NCI-H446 (cell line): ENCODE measurements at places on chromosomes 3 and 15.

DNA sequence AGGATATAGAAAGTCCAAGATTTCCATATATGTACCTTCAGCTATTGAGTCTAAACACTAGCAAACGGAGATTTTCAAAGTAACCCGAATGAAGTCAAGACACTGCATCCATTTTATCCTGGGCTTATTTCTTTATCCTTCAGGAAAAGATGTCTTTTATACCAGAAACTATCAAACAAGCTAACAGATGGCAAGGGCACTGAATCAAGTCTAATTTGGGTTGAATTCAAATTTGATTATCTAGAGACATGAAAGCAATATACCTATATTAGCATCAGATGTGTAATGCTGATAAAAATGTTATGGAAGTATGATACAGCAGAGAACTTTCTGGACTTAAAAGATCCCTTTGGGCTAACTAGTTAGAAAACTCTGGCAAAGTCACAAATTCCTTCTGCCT, 138.3 kb upstream of the TSPAN3 start:
- no peak for DNase-seq

DNA sequence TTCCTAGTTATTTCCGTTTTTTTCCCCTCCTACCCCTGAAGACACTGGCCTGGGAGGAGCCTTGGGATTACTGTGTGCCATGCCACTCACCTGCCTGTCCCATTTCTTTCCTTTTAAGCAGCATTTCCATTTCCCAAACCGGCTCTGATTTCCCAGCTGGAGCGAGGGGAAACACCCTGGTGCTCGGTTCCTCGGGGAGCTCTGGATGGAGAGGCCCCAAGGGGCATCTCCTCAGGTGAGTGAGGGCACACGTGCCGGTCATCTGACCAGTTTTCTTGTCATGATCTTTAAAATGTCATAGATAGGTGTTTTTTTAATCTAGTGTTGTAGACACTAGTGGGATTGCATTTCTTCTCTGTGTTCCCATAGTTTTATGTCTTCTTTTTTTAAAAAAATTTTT, 2.7 kb downstream of the ZNF662 start:
- no peak for DNase-seq

GRCh38 chr3:149258298-149258697, 36.7 kb upstream of the CP start:
- no peak for DNase-seq

GRCh38 chr3:18132991-18133390, 292.1 kb downstream of the SATB1 start:
- DNase-seq, result no peak

- no peak for DNase-seq
Observed at GRCh38 chr3:170211668-170212067, 10.6 kb upstream of the PRKCI start.

DNA sequence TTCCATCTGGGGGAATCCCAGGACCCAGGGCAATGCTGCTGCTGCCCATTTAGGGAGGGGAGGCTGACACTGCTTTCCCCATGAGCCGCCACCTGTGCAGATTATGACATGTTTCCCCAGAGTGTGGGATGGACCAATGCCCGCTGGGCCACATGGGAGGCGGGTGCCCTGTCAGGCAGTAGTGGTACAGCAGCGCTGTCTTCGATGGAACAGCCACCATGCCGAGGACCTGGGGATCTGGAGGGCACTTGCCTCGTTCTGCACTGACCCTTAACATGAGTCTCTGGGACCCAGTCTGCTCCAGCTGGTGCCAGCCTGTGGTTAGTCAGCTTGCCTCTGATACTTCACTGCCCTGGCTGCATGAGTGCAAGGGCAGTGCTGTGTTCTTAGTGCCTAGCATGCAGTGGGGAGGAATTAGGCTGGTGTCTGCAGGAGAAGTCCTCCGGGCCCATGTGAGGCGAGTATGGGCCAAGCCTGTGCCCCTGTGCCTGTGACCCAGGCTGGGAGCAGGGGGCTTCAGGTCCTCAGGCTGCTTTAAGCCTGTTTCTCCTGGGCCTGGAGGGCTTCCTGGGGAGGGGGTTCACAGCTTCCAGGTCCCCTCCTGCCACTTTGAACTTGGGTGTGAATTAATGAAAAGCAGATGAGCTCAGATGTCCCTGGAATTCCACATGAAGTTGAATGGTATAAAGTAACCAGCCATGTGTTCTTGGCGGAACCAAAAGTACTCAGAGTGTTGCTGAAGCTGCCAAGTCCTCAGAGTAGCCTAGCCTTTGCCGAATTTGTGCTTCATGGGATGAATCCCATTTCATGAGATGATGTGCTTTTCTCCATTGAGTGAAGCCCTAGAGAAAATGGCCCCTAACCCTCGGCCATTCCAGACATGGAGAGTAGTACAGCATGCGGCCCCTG, 22.9 kb downstream of the KLF13 start:
- no peak for DNase-seq

DNA sequence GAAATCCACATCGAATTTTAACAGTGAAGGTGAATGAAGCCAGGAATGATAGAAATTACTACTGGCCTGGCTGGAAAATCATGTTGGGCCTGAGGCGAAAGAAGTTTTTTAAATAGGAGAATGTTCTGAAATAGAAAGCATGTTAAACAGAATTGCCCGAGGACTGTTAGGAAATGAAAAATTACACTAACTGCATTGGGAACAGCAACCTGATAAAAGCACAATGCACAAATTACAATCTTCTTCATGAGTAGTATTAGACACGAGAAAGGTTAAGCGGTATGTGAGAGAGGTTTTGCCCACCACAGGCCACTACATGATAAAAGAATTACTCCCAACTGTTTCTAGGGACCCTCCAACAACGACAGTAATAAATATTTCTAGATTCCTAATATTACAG, 18.9 kb downstream of the GBE1 start:
- no peak for DNase-seq

GRCh38 chr15:55823191-55823670, 80.3 kb upstream of the PRTG start:
- DNase-seq, result peak; percentile 53

DNA sequence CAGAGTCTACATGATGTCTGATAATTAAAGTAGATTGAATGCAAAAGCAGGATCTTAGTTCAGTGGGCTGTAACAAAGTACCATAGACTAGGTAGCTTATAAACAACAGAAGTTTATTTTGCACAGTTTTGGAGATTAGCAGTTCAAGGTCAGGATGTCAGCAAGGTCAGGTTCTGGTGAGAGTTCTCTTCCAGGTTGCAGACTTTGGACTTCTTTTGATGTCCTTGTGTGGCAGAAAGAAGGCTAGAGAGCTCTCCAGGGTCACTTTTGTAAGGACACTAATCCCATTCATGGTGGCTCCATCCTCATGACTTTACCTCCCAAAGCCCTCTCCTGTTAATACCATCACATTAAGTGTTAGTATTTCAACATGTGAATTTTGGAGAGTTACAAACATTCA, 12.1 kb downstream of the FYTTD1 start:
- DNase-seq, result no peak
